ENCODE measurements at places on chromosomes 2 and 18. TPM values are rescaled to one million over a fixed set of nuclear protein-coding genes. Genes with fewer than 3 reads are reported as not detected.

GRCh38 chr18:10405816-10406663 is 48.4 kb upstream of the APCDD1 start:
- H3K36me3 ChIP-seq, result no peaks in the 10 kb centered on the region
- H3K4me1 ChIP-seq, result no peaks in the 10 kb centered on the region
- H3K27ac ChIP-seq, result no peak overlapping the region
- H3K4me3 ChIP-seq, result no peak overlapping the region
- DNase-seq, result no peak

GRCh38 chr2:209121691-209122090 is 302.2 kb upstream of the MAP2 start:
- no peak overlapping the region for H3K27ac ChIP-seq
- H3K27me3 ChIP-seq, result no peaks in the 10 kb centered on the region
- H3K36me3 ChIP-seq, result no peaks in the 10 kb centered on the region
- no peaks in the 10 kb centered on the region for H3K4me1 ChIP-seq
- DNase-seq, result no peak

DNA sequence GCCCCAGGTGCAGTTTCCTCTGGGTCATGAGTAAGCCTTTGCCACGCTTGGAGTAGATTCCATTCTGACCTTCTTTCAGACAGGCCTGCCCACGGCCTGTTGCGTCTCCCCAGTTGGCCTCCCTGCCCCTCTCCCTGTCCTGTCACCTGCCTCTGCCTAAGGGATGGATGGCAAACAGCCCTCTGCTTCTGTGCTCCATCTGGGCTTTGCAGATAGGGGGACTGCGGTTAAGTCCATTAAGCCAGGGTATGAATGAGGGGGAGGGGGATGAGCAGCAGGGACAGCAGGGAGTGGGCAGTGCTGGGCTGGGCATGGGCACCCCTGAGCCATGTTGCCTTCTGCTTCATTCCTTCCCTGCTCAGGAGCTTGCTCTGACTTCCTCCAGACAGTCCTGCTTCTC is 37.6 kb upstream of the B3GNT7 start:
- no peak for DNase-seq
- H3K27ac ChIP-seq, result no peak overlapping the region
- no peaks in the 10 kb centered on the region for H3K36me3 ChIP-seq
- H3K4me3 ChIP-seq, result no peak overlapping the region
- no peaks in the 10 kb centered on the region for H3K27me3 ChIP-seq

DNA sequence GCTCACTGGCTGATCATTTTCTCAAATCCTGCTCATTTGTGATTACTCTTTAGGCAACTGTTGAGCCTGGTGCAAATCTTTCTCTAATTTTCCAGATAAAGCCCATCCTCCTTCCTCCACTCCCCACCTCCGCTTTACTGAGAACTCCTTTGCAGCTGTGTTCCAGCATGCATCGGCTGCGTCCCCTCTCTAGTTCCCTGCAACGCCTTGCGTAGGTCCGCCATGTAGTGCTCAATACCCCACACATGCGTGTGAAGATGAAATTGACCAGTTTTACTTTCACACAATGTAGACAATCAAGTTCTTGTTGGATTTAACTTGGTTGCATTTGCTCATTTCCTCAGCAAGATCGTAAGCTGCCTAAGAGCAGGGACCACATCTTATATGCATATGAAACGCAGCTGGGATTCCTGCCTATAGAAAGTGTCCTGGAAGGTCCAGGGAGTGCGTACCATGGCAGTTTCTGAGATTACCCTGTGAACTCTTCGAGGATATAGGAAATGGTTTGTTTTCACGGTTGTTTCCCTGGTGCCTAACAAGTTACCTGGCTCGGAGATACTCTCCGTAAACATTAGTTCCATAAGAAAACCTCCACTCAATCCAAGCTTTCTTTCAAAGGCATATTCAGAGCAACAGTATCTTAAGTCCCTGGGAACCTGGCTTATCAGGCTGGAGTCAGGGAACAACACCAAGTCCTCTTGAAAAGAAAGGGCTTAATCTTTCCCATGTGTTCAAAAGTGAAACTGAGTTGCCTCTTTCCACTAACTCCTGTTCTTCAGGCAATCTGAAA is 766.4 kb upstream of the ID2 start:
- no peak overlapping the region for H3K27ac ChIP-seq
- peaks cover 13% of the 10 kb centered on the region for H3K4me1 ChIP-seq
- no peaks in the 10 kb centered on the region for H3K27me3 ChIP-seq
- H3K36me3 ChIP-seq, result no peaks in the 10 kb centered on the region
- DNase-seq, result no peak
- H3K4me3 ChIP-seq, result no peak overlapping the region

DNA sequence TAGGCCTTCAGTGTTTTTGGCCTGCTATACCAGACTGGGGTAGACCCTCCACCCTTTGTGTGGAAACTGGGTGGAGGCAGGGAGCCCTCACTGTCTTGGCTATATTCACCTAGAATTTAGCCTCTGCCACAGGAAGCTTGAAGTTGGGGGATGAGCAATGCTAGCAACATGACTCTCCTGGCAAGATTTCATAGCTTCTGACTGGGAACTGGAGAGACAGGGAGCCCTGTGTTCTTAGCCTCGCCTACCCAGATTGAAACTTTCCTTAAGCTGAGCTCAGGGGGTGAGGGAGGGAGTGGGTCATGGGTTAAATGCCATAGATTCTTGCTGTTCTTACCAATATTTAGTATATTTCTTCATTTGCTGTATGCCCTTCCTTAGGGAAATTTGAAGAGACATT is 46.8 kb upstream of the FAM98A start:
- H3K4me1 ChIP-seq, result no peaks in the 10 kb centered on the region
- peaks cover 9% of the 10 kb centered on the region for H3K27me3 ChIP-seq
- H3K27ac ChIP-seq, result no peak overlapping the region
- peaks cover 4% of the 10 kb centered on the region for H3K36me3 ChIP-seq
- no peak for DNase-seq

- H3K36me3 ChIP-seq, result no peaks in the 10 kb centered on the region
- no peaks in the 10 kb centered on the region for H3K27me3 ChIP-seq
- no peak overlapping the region for H3K4me3 ChIP-seq
- DNase-seq, result no peak
- peaks cover 70% of the 10 kb centered on the region for H3K4me1 ChIP-seq
- H3K27ac ChIP-seq, result peak overlapping the region; percentile 57
These were observed 85.8 kb downstream of the PLCL1 start for GRCh38 chr2:197890168-197890567.

GRCh38 chr2:174778085-174778981 is 14.1 kb upstream of the CHRNA1 start:
- H3K4me1 ChIP-seq, result peaks cover 60% of the 10 kb centered on the region
- peak overlapping the region; percentile 6 for H3K27ac ChIP-seq
- peaks cover 2% of the 10 kb centered on the region for H3K36me3 ChIP-seq
- DNase-seq, result peak; percentile 85
- no peaks in the 10 kb centered on the region for H3K27me3 ChIP-seq

GRCh38 chr2:8754106-8754776 is 72.4 kb downstream of the ID2 start:
- H3K36me3 ChIP-seq, result peaks cover 11% of the 10 kb centered on the region
- H3K4me1 ChIP-seq, result peaks cover 6% of the 10 kb centered on the region
- H3K4me3 ChIP-seq, result no peak overlapping the region

DNA sequence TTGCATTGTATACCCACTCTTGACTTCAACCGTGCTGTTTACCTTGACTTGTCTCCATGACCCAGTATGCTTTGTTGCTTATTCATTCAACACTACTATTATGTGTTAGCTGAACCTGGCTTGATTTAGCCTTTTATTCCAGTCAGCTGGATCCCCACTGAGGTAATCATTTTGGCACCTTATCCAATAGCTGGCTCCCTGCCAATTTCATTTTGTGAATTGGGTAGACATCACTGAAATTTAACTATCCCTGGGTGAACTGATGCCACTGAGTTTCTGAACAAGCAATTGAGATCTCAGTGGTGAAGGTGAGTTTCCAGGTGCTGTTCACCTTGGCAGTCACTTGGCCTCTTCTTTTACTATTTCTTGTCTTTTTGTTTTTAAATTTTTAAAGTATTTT is 584.3 kb downstream of the ADCYAP1 start:
- no peaks in the 10 kb centered on the region for H3K36me3 ChIP-seq
- no peaks in the 10 kb centered on the region for H3K27me3 ChIP-seq
- H3K27ac ChIP-seq, result no peak overlapping the region
- H3K4me1 ChIP-seq, result no peaks in the 10 kb centered on the region
- H3K4me3 ChIP-seq, result no peak overlapping the region

GRCh38 chr18:46566111-46566510 is 90.9 kb downstream of the LOXHD1 start:
- no peak overlapping the region for H3K4me3 ChIP-seq
- H3K36me3 ChIP-seq, result no peaks in the 10 kb centered on the region
- H3K27ac ChIP-seq, result no peak overlapping the region
- H3K4me1 ChIP-seq, result no peaks in the 10 kb centered on the region
- no peaks in the 10 kb centered on the region for H3K27me3 ChIP-seq

HMSD gene
- total RNA-seq, result 65.8 TPM

ERMN gene
- 2.8 TPM for total RNA-seq

SERPINB10 gene
- 1.5 TPM for total RNA-seq

NT5DC4 gene
- not detected for total RNA-seq

PTPN4 gene
- 38.0 TPM for total RNA-seq

MRPL44 gene
- total RNA-seq, result 36.8 TPM

DDX18 gene
- 107 TPM for total RNA-seq
